ENCODE measurements at places on chromosomes 7 and 10.

DNA sequence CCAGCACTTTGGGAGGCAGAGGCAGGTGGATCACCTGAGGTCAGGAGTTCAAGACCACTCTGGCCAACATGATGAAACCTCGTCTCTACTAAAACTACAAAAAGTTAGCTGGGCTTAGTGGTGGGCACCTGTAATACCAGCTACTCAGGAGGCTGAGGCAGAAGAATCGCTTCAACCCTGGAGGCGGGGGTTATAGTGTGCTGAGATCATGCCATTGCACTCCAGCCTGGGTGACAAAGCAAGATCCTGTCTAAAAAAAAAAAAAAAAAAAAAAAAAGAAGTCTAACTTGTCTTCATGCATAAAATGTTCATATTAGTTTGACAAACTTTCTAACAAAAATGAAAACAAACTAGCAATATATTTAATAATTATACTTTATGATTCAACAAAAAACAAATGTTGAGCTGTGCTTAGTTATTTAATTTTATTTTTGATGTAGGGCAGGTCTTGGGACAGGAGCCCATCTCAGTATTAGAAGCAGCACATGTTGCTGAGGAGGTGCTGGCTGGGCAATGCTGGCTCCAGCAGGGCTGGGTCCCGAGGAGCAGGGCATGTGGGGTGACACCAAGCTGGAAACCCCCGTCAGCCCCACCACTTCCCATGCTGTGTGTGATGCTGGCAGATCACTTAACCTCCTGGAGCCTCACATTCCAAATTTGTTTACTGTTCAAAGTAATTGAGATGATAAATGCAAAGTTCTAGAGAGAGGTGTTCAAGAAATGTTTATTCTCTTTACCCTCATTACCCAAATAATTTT is 335.3 kb upstream of the KLF6 start:
- no peak for DNase-seq

DNA sequence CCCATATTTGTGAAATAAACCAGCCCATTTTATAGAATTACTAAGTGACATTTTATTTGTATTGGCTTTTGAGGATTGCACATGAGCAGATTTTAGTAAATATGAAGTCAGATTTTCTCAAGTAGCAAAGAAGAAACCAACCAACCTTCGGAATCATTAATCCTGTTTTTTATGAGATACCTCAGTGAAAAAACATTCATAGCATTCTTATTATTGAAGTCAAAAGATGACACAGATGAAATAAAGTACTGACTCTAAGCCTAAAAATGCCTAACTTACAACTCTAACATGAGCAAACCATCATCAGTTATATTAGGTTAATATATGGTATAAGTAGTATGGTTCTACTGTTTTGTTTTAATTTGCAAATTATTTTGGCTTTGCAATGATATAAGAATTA is 59.9 kb upstream of the AGBL3 start:
- DNase-seq: no peak

DNA sequence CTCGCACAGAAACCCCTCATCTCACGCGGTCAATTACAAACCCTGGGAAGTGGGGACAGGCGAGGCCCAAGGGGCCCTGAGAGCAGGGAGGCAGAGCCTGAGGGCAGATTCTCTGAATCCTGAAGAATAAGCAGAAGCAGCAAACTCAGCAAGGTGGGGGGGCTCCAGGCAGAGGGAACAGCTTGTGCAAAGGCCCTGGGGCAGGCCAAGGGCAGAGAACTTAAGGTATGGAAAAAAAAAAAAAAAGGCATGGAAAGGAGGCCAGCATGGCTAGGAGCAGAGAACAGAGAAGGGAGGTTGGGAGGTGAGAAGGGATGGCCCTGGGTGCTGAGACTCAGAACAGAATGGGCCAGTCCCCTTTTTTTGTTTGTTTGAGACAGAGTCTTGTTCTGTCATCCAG is 32.8 kb upstream of the TNRC18 start:
- DNase-seq: no peak

- DNase-seq: no peak
Measured at GRCh38 chr10:389836-390448, 254.7 kb downstream of the ZMYND11 start.

Data from stimulated activated CD8-positive, alpha-beta memory T cell treated with anti-CD3 and anti-CD28 coated beads, Interleukin-12 subunit alpha, Interleukin-12 subunit beta, amount 100 ng/mL, for 4 hours (primary cell).